ENCODE measurements at places on chromosomes 4 and X.

- DNase-seq: no peak
Measured at GRCh38 chr4:138367942-138368341, 125.8 kb upstream of the SLC7A11 start.

GRCh38 chrX:119273420-119274192 lies 37.5 kb downstream of the PGRMC1 start:
- peak; percentile 22 for DNase-seq

GRCh38 chr4:108453366-108453765 lies 167.0 kb upstream of the RPL34 start:
- DNase-seq: no peak

DNA sequence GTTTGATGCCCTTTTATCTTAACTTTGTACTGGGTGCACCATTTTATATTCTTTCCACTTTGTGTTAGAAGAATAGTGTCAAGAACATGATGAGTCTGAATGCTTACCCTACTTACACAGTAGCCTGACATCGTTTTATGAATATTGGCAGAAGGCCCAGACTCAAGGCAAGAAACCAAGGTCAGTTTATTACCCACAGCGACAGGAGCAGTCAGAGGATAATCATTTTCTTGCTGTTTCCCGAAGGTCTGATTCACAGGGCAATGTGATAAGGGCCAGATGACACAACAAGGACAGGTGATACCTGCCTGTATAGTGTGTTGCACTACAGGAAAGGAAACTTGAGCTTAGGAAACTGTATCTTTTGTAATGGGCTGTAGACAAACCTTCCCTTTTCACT lies 417.4 kb downstream of the SPOCK3 start:
- no peak for DNase-seq

- DNase-seq: no peak
Measured at GRCh38 chr4:57113870-57114269, 3.7 kb upstream of the IGFBP7 start.

- DNase-seq: no peak
Measured at GRCh38 chr4:83753260-83753659, 217.4 kb downstream of the GPAT3 start.

GRCh38 chr4:7672601-7673000 lies 237.9 kb upstream of the PSAPL1 start:
- DNase-seq: no peak

- DNase-seq: no peak
Measured at GRCh38 chr4:83282049-83282535, 2.5 kb downstream of the COQ2 start.

DNA sequence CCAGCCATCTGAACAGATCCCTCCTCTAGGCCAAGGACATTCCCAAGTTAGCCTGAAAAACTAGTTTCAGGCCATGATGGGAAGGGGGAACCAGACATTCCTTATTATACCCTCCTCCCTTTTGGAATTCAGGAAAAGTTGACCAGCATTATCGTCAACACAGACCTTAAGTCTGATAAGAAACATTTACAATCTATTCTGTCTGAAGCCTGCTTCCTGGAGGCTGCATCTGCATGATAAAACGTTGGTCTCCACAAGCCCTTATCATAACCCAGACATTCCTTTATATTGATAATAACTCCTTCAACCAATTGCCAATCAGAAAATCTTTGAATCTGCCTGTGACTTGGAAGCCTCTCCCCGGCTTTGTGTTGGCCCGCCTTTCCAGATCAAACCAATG lies 44.3 kb downstream of the EFHC2 start:
- no peak for DNase-seq

DNA sequence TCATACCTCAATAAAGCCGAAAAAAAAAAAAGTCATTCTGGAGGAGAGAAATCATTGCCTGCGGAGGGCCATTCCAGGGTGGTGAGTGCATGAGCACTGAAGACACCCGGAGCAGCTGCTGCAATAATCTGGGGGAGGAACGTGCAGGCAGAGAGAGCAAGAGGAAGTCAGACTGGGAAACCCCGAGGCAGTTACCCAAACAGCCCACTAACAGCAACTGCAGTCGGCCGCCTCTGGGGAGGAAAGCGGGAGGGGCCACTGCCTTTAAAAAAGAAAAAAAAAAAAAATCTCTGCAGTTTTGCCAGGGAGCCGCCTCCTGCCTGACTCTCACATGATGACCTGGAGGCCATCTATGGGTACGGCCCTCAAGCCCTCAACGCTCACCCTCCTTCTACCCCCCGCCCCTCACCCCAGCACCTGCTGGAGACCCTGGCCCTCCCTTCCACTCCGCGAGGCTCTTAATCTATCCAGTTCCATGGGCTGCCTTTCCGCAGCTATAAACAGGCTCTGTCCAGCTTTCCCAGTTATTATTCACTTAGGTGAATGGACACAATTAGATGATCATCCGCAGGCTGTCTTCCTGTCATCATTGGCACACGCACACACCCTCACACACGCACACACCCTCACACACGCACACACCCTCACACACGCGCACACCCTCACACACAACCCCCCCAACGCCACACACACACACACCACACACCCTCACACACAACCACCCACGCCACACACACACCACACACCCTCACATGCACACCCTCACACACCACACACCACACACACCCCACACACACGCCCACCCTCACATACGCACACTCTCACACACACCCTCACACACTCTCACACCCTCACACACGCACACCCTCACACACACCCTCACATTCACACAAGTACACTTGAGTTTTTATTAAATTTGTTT lies 3.4 kb upstream of the AVPR2 start:
- DNase-seq: peak; percentile 16

- no peak for DNase-seq
Measured at GRCh38 chrX:24890677-24891076, 125.1 kb downstream of the ARX start.

DNA sequence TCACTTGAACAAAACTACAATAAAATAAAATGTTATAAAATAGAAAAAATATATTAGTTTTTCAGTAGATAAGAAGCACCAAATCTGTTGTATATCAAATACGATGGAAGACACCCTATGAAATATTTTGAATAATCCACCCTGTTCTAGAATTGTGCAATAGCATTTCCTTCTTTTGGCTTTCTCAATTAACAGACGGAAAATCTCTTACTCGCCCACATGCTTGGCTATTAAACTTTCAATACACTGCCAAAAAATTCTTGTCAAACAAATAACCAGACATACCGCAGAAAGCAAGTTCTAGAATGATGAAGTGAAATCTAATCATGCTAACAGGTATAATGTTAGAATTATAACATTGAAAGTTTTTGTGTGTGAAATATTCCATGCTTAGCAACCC lies 671.6 kb upstream of the SLIT2 start:
- no peak for DNase-seq

- DNase-seq: no peak
Measured at GRCh38 chr4:111510535-111510934, 634.7 kb upstream of the FAM241A start.

DNA sequence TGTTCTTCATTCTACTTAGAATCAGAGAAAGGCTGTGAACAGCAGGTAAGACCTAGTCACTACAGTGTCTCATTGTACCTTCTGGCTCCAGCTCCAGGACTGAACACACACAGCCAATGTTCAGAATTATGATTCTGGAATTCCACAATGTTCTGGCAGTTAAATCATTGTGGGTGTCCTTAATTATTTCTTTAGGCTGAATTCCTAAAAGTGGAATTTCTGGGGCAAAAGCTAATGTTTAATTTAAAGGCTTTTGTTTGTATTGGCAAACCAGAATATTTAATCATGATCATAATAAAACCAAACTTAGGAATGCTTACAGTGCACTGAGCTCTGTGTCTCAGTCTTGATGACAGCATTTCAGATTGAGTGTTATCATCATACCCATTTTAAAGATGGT lies 67.0 kb upstream of the FAT1 start:
- DNase-seq: no peak

- DNase-seq: no peak
Measured at GRCh38 chrX:32798990-32799389, 412.4 kb downstream of the DMD start.

DNA sequence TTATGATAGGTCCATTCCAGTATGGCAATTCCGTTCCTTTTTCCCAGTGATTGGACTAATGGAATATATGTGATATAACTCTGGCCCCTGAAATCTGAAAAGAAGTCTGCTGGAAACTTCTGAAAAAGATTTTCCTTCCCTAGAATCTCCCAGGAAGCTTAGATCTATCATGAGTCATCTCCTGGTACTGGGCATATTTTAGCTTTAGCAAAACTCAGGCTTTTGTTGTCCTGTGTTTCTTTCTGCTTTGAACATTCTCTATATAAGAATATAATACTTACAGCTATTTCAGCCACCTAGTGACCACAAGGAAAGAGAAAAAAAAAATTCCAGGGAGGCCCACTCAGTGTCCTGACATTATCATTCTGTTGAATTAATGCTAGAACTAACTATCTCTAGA lies 597.2 kb upstream of the GRIA3 start:
- no peak for DNase-seq

GRCh38 chr4:25795566-25796454 lies 67.0 kb downstream of the SEL1L3 start:
- no peak for DNase-seq

DNA sequence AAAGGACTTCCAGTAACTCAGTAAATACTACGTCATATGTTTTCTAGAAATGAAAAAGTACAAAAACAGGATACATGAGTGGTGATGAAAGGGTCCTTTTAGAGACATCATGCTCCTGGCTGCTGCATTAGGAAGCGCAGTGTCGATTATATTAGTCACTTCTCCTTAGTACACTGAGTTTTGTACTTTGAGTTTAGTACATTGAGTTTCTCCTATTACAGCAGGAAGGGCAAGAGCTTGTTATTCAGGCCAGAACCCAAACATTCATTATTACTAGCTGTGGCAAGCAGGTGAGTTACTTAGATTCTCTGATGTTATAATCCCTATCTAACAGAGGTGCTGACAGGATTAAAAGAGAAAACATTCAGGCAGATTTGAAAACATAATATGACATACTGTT lies 21.3 kb downstream of the RPGR start:
- DNase-seq: no peak

- no peak for DNase-seq
Measured at GRCh38 chr4:143294310-143294709, 42.4 kb upstream of the GAB1 start.

DNA sequence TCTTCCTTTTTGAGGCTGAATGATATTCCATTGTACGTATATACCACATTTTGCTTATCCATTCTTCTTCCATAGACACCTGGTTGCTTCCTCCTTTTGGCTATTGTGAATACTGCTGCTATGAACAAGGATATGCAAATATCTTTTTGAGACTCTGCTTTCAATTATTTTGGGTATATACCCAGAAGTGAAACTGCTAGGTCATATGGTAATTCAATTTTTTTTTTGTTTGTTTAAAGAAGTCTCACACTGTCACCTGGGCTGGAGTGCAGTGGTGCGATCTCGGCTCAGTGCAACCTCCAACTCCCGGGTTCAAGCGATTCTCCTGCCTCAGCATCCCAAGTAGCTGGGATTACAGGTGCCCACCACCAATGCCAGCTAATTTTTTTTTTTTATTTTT lies 75.3 kb downstream of the METTL14 start:
- DNase-seq: no peak

DNA sequence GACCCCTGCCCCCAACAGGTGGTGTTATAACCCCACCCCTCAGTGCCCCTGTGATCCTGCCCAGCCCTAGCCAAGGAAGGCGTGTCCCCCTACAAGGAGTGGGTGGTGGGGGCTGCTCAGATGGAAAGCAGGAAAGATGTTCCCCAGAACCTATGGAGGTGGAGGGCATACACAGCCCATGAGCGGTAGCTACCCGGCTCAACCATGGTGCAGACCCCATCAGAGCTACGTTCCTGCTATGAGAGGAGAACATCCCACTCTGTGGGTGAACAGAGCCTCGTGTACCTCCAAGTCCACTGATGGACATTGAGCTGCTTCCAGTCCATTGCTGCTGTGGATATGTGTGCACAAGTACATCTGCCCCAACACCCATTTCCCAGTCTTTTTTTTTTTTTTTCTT lies 71.1 kb downstream of the SHOX start:
- DNase-seq: no peak

DNA sequence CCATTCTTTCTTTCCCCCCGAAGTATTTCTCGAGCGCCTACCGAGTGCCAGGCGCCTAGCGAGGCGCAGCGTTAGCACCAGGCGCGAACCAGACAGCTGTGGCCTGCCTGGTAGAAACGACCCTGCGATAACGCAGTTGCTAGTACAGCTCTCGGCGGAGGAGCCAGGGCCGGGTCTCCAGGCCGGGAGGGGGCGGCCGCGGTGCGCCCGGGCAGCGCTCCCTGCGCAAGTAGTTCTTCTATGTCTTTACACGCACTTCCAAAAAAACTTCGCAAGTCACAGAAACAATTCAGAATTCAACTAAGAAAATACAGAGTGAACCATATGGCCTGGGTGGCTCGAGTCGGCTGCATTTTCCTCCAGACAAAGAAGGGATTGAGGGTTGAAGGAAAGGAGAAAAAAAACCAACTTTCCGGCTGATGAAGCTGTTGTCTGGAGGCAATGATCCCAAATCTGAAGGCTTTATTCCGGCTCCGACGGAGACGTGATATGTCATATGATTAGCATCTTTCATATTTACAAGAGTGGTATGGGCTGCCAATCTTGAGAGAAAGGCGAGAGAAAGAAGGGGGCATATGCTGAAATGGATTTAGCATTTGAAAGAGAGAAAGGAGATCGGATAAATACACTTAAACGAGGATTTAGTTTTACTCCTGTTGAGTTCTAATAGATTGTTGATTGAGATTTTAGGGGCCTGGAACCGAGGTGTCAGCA lies 7.2 kb upstream of the NEUROG2 start:
- no peak for DNase-seq

- DNase-seq: no peak
Measured at GRCh38 chrX:72141372-72142004, 9.8 kb upstream of the RTL5 start.

GRCh38 chr4:80182237-80182866 lies 15.0 kb upstream of the PRDM8 start:
- DNase-seq: no peak

DNA sequence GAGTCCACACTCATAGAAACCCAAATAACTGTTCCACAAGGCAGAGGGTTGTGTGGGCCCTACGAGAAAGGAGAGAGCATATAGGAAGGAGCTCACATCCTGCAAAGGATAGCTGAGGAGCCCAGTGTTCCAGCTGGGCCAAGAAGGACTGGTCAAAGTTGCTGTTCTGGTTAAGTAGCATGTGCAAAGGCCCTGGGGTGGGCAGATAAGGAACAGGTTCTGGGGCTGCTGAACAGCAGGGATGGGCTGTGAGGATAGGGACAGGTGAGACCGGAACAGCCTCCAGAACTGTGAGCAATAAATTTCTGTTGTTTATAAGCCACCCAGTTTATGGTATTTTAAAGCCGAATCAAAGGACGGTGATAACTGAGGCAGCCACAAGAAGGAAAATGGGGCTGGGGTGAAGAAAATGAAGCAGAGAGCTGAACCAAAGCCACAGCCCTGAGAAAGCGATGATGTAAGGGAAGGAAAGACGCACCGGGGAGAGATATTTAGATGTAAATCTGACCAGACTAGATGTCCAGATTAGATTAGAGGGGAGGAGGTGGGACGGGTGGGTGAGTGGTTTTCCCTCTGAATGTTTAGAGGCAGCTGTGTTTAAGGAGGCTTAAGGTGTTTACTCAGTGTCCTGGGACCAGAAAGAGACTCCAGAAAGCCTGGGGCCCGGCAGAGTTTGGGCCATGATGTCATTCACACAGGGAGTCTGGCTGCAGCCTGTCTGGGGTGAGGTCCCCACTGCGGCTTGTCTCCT lies 180.8 kb upstream of the BCOR start:
- DNase-seq: peak; percentile 56

GRCh38 chrX:119853444-119853843 lies 681 bp upstream of the UPF3B start:
- no peak for DNase-seq

GRCh38 chrX:45110494-45110893 lies 90.2 kb downstream of the DIPK2B start:
- no peak for DNase-seq

Data from T-helper 2 cell (primary cell).